ENCODE measurements at places on chromosomes 6 and 20.

DNA sequence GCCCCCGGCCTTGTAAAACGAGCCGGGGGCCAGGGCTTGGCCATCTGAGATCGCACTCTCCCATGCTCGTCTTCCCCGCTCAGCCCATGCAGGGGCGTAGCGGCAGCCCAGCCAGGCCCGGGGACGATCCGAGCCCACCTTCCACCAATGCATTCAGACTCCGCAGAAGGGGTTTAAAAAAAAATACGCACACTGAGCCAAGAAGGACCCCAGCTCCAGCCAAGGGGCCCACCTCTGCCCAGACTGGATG is 320 bp downstream of the GSTA4 start:
- DNase-seq, result no peak

- no peak for DNase-seq
Observed at GRCh38 chr20:17584689-17585088, 14.8 kb downstream of the DSTN start.

DNA sequence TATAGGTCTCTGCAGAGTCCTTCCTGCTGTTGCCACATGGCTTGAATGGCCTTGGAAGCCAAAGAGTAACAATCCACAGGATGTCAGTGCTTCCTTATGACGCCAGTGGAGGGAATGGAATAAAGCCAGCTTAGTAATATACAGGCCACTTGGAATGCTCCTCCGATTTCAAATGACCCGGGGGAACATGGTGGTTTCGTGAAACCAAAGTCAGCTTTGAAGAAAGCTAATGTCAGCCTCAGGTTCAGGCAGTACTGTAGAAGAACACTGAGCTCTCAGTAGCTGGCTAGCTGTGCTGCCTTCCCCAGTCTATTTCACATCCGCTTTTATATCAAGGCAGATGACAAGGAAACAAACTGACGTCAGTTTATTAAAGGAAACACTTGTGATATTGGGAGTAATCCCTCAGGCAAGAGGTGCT is 189.1 kb downstream of the DTNBP1 start:
- DNase-seq, result no peak

DNA sequence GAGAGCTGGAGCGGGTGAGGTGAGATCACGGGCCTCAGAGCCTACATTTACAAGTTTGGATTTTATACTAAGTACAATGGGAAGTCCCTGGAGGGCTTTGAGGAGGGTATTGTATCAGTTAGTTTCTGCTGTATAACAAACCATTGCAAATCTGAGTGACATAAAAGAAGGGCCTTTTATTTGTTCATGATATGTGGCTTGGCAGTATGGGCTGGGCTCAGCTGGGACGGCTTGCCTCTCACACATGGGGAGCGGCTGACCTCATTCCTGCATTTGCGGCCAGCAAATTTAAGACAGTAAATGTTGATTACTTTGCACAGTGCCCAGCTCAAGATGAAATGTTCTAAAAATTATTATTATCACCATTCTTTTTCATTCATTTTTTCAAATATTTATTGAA is 21.7 kb downstream of the GDAP1L1 start:
- DNase-seq, result no peak
